ENCODE measurements at places on chromosomes 1 and 21.

DNA sequence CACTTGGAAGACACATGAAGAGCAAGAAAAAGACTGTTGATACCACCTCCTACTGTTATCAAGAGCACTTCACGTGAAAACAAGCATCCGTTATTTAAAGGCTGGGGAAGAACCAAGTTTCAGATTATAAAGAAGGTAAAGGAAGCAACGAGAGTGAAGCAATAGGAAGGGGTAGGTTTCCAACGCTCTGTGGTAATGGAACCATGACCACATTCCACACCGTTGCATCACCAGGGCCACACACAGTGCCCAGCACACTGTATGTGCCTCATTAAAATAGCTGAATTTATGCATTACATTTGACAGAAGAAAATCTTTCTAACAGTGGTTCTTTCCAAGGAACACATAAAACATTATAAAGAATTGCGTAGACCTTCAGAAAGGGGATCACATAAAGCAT is 435.8 kb downstream of the MRPL39 start:
- DNase-seq, result no peak

DNA sequence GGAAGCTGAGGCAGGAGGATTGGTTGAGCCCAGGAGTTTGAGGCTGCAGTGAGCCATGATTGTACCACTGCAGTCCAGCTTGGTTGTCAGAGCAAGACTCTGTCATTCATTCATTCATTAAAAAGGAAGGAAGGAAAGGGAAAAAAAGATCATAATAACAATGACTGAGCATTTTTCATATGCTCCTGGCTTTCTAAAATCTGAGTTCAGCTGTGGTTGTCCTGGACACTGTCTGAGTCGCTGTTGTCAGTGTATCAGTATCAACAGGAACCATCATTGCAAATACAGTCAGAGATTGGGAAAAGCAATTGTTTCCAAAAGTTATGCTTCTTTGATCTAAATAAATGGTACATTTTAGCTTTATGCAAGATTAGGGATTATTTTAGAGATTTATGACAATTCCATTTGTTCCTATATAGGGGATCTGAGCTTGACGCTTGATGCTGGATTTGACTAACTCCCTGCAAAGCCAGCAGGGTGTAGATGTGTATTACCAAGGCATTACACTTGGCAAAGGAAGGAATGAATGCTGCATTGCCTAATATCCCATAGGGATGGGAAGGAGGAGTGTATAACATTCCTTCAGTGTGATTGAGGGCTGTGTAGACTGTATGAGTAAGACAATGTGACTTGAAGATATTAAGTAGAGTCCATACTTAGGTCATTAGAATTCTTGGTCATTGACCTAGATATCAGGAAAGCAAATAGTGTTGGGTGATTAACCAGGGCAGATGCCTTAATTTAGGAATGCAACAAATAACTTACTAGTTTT is 100.2 kb downstream of the DISP1 start:
- no peak for DNase-seq

DNA sequence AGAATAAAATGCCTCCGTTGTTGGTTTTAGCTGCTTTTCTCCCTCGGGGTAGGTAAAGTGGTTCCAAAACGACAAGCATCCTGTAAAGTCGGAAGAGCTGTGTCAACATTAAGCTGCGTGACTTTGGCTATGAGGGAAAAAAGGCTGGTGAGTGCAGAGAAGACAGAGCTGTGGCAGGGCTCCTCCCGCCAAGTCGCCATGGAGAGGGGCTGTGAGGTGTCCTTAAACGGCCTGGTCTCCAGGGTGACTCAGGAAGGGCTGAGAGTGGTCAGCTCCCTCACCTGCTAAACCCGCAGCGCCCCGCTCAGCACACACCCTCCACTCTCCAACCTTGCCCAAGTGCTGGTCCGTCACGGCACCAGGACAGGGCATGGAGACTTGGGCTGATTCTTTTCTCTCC is 91.6 kb upstream of the SAMD11 start:
- DNase-seq, result no peak

DNA sequence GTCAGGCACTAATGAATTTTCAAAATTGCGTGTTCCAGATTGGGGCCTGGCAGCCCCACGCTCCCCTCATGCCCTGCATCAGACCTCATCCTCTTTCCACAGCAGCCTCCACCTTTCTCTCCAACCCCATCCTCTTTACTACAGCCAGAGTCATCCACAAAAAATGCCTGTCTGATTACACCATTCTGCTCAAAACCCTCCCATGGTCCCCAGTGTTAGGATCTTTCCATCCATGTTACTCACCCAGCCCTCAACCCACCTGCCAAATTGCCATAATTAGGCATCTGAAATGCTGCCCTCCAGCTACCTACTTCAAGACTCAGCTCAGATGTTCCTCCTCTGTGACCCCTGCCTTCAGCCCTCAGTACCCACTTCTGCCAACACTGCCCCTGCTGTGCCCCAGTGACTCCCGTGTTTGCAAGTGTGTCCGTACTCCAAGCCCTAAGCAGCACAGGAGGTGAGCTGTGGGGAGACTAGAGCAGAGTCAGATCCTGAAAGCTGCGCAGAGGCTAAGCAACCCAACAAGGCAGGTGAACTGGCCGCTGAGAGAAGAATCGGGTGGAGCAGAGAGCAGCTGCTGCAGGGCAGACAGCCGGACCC is 715 bp upstream of the ARTN start:
- DNase-seq, result no peak

GRCh38 chr1:110338309-110338885 is 780 bp upstream of the RBM15 start:
- DNase-seq, result peak; percentile 84

DNA sequence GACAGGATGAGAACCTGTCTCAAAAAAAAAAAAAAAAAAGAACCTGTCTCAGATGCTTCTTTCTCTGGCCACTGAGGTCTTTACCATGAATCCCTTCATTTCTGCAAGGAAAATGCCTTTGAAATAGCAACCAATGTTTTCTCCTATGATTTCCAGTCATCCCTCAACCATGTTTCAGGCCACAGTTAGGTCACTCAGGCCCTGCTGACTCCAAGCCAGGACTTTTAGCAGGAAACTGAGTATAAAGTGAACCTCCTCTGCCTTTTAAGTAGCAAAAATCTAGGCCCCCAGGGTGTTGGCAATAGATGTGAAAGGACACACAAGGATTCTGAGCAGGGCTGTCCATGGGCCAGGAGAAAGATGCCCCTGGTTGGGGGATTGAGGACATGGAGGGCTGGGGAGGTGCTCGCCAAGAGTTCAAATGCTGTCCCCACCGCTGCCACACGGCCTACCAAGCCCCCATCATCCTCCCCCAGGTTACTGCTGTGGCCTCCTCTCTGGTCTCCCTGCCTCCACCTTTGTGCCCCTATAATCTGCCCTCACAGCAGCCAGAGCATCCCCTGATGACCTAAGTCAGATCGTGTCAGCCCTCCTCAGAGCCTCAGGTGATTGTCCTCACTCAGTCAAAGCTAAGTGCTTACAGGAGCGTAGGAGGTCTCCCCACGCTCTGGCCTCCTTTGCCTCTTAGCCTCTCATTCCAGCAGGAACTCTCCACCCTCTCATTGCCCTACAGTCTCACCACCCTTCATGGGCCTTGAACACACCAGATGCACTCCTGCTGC is 54.6 kb downstream of the MATN1 start:
- no peak for DNase-seq

- DNase-seq, result no peak
Measured at GRCh38 chr1:221469476-221469875, 272.4 kb downstream of the DUSP10 start.

DNA sequence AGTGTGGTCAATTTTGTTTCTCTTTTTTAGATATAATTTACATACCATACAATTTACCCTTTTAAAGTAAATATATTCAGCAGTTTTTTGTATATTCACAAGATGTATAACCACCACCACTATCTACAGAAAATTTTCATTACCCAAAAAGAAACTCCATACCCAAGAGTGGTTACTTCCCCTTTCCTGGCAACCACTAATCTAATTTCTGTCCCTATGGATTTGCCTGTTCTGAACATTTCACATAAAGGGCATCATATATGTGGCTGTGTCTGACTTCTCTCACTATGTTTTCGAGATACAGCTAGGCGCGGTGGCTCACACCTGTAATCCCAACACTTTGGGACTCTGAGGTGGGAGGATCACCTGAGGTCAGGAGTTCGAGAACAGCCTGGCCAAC is 13.6 kb downstream of the PACC1 start:
- DNase-seq, result no peak

- no peak for DNase-seq
Measured at GRCh38 chr1:15408890-15409387, 749 bp upstream of the EFHD2 start.

DNA sequence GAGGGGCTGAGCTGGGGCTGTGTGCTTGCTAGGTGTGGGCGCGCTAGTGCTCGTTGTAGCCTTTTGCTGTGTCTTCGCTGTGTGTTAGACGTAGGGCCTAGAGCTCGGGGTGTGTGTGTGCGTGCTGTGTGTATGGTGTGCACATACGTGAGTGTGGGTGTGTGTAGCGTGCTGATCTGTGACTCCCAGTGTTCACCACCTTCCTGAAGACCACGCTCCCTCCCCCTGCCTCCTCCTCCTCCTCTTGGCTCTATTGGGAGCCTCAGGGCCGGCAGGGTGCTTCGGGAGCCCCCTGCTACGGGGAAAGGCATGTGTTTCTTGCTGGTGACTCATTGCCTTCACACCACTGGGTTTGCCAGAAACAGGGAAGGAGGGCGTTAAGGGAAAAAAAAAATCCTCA is 9.4 kb upstream of the KCNC4 start:
- no peak for DNase-seq

GRCh38 chr1:31624731-31625514 is 7.4 kb downstream of the HCRTR1 start:
- no peak for DNase-seq

DNA sequence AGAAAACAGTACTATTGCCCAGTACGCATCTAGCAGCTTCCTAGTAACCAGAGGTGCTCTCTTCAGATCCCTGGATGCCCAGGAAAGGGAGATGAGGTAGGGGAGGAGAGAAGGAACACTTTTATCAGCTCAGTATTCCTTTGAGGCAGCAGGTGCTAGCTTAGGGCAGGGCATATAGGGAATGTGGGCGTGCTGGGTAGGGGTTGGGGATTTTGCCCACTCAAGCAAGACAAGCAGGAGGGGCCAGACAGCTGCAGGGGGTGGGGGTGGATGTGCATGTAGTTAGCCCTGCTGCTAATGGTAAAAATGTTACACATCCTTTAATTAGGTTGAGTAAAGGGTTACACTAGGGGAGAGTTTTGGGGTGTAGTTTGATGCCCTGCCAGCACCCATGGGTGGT is 18.1 kb upstream of the AVPR1B start:
- no peak for DNase-seq

- DNase-seq, result no peak
Measured at GRCh38 chr1:30888391-30888790, 20.2 kb downstream of the SDC3 start.

GRCh38 chr1:200316148-200316803 is 93.6 kb downstream of the ZNF281 start:
- no peak for DNase-seq

GRCh38 chr1:246790833-246791232 is 66.6 kb downstream of the SCCPDH start:
- DNase-seq, result no peak

DNA sequence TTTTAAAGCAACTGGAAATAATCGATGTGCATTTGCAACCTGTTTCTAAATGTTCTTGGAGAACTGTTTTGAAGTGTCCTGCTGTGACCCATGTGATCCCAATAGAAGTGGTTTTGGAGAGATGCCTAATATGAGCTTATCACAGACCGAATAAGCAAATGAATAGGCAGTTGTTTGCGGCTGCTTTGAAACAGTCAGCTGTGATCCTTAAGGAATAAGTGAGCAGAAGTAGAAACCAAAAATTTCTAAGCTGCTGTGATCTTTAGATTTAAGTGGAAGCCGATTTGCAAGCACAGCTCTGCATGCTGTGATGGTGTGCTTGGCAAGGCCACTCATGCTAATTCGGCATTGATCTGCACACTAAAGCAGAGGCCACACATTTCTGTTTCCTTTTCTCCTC is 329.5 kb upstream of the DUSP10 start:
- no peak for DNase-seq

GRCh38 chr21:35476621-35477395 is 427.7 kb upstream of the RUNX1 start:
- no peak for DNase-seq

- DNase-seq, result no peak
Measured at GRCh38 chr1:45430490-45430889, 60.5 kb downstream of the TESK2 start.

DNA sequence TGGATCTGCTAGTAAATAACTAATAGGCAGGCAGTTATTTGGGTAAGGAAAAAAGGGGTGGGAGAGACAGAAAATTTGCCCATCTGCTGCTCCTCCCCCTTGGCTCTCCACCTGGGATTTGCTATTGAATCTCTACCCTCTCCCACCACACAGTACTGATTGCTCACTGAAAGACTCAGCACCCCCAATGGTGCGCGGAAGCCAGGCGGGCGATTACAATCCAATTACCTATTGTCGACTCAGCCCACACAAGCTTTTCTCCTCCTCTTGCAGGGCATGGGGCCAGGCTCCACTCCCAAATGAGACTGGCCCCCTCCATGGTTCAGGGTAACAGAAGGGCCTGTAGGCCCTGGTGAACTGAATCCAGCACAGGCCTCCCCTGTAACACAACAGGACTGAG is 2.7 kb upstream of the HMGN2 start:
- no peak for DNase-seq

- DNase-seq, result no peak
Measured at GRCh38 chr1:244822878-244823277, 12.6 kb upstream of the COX20 start.

- no peak for DNase-seq
Measured at GRCh38 chr1:28173151-28173979, 3.1 kb downstream of the PTAFR start.

DNA sequence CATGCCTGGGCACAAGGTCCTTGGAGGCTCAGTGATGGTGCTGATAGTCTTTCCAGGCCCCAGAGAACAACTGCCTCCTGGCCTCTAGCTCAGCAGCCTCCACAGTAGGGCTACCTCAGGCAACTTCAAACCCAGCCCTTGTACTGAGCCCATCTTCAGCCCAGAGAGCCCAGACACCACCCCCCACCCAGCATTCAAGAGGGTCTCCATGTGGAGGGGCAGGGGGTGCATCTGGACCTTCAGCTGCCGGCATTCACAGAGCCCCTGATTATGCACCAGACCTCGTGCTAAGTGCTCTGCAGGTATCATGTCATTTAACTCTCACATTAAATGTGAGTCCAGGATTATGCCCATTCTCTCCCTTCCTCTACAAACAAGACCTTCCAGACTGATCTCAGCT is 197.0 kb upstream of the ZC3H12A start:
- no peak for DNase-seq

DNA sequence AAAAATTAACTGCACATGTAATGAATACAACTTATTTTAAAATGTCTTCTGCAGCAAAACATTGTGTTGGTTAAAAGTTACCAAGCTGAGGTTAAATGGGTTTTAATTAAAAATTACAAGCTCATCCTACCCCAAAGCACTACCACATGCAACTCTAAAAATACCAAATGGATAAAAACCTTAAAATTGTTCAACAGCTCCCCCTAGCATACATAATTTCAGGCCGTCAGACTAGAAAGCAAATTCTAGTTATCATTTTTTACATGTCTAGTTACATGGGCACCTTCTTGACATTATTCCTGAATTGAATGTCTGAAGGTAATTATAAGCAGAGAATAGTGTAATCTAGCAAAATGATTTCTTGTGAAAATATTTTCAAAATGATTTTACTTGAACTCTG is 176.5 kb downstream of the C1orf21 start:
- peak; percentile 7 for DNase-seq

GRCh38 chr1:4319496-4319895 is 334.9 kb upstream of the AJAP1 start:
- DNase-seq, result no peak

- no peak for DNase-seq
Measured at GRCh38 chr1:228923973-228924686, 188.9 kb downstream of the RHOU start.

Measured in HuH-7.5 (cell line).